Nucleus accumbens (tissue), 56 donors: ENCODE measurements at places on chromosomes 12 and 14.

DNA sequence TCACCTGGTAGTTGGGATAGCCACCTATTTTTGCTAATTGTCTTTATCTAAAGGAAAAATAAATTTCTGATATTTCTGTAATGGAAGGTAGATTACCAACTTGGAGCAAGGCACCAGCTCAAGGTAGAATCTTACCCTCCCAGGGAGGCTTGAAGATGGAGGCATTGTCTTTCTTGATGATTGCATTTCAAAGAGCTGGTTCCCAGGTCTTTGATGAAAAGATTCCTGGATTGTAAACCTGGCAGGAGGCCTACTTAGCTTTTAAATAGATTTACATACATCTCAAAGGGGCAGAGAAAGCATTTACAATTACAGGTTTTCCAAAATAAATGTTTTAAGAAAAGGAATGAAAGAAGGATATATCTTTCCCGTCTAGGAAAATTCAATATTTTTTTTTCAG, 729.2 kb downstream of the LRFN5 start:
- no peak for DNase-seq

- DNase-seq = peak; percentile 6
Measured at GRCh38 chr12:130715150-130715997, 725 bp downstream of the RIMBP2 start.

DNA sequence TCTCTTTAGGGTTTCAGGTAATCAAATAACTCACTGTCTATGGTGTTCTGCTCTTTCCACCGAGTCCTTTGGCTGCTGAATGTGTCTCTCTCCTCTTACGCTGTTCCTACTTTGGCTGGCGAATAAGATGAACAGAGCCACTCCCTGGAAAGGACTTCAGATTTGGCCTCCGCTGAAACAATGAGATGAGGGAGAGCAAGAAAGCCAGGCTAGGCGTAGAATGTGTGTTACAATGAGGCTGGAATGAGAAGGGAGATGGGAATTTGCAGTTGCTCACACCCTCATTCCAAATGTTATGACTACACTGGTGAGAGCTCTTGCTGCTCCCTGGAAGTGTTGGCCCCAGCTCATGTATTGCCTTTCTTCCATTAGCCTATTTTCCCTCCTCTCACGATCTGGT, at the start of gene MFAP5:
Gene MFAP5, minus strand, starts transcription at position 234 of the 400 bp plus-strand sequence. CDS start 722 bp downstream, outside the sequence.
- DNase-seq = no peak

GRCh38 chr14:34126586-34126985, 175.7 kb upstream of the EGLN3 start:
- no peak for DNase-seq

- DNase-seq = no peak
Measured at GRCh38 chr12:64568298-64568697, 42.0 kb upstream of the RASSF3 start.

DNA sequence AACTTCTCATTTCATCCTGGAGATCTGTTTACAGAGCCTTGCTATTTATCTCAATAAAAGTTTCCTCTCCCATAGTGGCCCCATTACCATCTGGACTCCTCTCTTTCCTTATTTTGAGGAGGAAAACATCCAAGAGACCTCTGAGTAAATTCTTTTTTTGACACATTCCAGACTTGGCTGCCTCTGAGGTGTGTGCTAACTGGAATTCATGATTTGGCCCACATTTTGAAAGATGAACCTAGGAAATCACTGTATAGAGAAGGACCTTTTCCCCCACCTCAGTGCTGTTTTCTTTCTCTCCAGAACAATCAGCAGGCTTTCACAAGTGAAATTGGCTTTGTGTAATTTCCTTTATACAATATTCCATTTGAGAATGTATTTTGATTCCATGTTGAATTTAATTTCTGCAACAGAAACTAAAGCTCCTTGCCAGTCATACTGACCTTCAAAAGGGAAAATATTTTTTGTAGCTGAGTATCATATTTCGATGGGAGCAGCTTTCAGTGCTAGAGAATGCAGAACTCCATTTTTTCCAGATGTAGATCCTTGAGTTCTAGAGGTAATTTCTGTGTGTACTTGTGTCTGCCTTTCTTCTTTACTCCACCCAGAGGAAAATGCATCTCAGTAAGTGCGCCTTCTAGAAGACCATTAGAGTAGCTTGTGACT, 244.9 kb upstream of the RGS6 start:
- no peak for DNase-seq

DNA sequence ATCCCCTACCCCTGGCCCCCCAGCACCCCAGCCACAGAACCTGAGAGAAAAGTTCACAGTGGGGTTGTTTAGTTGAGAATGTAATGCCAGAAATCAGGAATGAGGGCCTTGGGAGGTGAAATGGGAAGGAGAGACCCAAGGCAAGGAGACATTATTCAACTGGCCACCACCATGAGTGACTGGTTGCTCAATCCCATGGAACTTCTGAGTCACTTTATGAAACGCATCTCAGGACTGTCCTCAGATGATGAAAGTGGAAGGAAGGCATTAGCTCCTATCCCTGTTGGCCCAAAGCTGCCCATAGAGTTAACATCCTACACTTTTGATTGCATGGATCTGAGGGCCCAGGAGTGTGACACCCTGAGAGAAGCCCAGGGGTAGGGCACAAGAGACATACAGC, 25.4 kb upstream of the TCL1A start:
- DNase-seq = no peak

DNA sequence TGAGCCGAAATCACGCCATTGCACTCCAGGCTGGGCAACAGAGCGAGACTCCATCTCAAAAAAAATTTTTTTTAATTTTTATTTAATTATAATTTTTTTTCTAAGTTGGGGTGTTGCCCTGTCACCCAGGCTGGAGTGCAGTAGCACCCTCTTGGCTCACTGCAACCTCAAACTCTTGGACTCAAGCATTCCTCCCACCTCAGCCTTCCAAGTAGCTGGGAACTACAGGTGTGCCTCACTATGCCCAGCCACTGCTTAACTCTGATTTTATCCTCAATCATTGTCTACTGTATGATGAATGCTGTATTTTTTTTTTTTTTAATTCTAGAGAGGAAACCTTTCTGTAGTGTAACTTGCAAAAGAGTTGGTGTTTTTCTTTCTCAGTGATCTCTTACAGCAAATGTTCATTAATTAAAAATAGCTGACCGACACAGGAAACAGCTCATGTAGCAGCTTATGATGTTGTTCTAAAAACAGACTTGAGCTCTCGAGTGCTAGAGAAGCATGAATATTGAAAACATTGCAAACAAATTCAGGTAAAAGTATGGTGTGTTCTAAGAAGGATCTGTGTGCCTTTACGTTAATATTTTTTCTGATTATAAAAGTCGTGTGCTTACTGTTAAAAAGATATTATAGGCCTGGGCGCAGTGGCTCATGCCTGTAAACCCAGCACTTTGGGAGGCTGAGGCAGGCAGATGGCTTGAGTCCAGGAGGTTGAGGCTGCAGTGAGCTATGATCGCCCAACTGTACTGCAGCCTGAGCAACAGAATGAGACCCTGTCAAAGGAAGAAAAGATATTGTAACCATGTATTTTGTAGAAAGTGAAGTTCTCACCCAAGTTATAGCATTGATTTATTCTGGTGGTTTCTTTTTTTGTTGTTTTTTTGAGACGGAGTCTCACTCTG, 68.9 kb downstream of the FGD4 start:
- DNase-seq = no peak

DNA sequence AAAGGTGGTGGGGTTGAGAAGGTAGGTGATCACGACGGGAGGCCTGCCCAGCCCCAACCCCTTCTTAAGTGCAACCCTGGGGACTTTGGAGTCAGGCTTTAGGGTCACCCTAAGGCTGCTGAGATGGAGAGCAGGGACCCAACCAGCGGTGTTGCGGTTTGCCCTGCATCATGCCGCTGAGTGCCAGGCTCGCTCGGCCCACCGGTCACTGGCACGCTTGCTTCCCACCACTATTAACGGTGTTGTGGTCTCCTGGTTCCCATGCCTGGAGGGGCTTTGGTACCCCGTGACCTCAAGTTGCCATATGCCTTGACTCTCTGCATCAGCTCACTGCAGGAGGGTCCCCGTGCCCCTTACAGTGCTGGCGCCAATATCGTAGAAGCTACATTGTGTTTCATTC, 18.4 kb upstream of the MEG3 start:
- DNase-seq = no peak

GRCh38 chr14:28764257-28765160, 2.1 kb upstream of the FOXG1 start:
- no peak for DNase-seq

- no peak for DNase-seq
Measured at GRCh38 chr12:51240971-51241370, 2.3 kb downstream of the DAZAP2 start.

DNA sequence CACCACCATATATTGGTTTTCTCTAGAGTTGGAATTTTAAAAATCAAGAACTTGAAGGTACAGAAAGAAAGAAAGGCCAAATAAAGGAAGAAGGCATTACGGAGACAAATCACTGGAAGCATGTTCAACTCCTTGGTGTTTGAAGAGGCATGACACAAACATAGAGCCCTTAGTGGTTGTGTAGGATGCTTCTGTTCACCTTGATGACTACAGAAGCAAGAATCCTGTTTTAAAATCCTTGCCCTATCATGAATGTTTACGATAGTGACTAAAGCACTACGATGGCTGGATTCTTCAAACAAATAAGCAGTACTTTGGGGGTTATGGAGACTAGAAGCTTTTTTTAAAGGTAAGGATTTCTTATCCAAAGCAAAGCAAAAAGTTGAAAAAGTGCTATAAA, 10.3 kb upstream of the ISM2 start:
- no peak for DNase-seq

DNA sequence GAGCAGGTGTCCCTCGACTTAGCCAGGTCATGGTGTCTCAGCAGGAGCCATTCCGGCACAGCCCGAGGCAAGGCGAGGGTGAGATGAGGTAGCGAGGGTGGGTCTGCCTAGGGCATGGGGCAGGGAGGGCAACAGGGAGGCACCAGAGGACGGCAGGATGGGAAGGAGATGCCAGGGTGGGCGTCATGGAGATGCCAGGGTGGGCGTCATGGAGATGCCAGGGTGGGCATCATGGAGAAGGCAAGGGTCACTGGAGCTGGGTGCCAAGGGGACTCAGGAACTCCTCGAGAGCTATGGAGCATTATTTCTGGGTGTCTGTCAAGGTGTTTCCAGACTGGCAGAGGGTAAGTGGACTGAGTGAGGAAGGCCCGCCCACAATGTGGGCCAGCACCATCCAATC, 7.4 kb downstream of the DEGS2 start:
- no peak for DNase-seq

DNA sequence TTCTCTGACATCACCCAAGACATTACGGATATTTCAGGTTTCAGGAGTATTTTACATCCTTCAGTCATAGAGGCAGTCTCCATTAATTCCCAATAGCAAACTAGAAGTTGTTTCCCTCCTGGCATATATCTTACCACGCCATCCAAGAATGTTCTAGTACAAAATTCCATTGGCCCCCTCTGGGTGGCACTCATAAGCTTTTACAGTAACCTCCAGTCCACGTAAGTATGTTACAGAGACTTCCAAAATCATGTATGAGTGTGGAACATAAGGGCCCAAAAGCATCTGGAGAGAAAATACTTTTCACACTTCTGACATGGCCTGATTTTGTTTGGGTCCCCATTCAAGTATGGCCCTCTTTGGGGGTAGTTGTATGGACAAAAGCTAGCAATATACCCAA, 58.1 kb upstream of the DHRS4 start:
- DNase-seq = no peak

GRCh38 chr14:104107101-104107581, 21.6 kb downstream of the ASPG start:
- no peak for DNase-seq

GRCh38 chr12:124837958-124838803, 25.5 kb downstream of the SCARB1 start:
- DNase-seq = peak; percentile 51

DNA sequence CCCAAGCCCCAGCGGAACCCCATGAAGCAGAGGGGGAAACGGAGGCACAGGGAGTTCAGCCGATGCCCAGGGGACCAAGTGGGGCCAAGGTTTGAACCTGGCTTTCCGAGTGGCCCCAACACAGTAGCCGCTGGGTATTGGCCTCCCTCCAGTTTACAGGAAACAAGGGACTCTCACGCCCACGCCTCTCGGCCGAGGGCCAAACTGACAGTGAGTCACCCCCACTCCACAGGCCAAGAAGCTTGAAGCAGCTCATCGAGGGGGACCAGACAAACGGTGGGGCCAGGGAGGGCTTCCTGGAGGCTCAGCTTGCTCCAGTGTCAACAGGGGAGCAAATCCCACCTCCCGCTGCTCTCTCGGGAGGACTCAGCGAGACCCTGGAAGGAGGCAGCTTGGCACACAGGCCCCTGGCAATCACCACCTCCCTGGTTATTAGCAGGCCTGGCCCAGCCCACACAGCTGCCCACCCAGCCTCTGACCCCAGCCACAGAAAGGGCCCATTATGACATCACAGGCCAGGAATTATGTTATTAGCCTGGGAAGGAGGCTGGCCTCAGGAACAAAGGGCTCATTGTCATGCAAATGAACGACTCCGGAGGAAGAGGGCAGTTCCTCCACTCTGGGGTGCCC, 54.6 kb downstream of the NCOR2 start:
- peak; percentile 80 for DNase-seq

- no peak for DNase-seq
Measured at GRCh38 chr12:102215992-102216691, 18.5 kb upstream of the PMCH start.

DNA sequence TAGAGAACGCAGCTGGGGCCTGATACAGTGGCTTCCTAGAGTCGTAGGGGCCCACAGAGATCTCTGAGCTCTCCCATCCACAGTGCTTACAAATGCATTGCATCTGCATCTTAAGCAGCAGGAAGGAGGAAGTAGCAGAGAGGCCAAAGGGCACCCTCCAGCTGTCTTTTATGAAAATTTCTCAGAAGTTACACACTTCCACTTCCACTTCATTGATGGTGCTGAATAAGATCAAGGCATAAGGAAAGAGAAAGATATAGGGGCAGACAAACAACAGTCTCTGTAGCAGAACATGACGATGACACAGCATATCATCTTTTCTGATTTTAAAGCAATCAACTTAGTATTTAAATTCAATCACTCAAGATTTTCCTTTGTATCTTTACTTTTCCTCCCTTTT, 51.6 kb upstream of the ABCC9 start:
- DNase-seq = no peak

GRCh38 chr14:47022721-47023120, 371.1 kb upstream of the RPL10L start:
- no peak for DNase-seq

GRCh38 chr12:106629797-106630659, 47.2 kb downstream of the RFX4 start:
- DNase-seq = no peak

- DNase-seq = no peak
Measured at GRCh38 chr14:98952593-98953350, 319.2 kb downstream of the BCL11B start.

- DNase-seq = no peak
Measured at GRCh38 chr12:106976668-106977067, 10.3 kb downstream of the MTERF2 start.

DNA sequence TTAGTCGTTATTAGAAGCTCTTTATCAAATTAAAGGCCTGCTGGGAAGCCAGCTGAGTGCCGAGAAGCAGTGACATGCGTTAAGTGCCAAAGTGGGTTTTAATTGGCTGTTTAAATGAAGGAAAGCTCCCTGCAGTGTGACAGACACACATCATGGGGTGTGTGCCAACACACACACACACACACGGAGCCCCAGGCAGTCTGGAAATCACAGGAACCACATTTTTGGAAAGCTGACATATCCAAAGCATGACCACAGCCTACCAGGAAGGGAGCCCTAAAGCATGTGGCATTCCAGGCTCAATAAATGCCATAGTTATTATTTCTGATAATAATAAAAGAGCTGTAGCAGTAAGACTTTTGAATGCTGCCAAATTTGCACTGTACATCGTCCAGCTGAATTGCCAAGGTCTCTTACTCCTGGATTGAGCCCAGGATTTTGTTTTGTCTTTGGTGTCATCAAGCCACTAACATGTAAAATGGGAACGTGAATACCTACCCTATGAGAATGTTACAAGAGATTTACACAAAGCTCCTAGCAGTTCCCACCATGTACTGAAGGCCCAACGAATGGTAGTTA, 135.1 kb downstream of the TMEM30B start:
- DNase-seq = no peak
